ENCODE measurements at places on chromosomes 7 and 10.

GRCh38 chr10:91412354-91413087 is 2.4 kb downstream of the HECTD2 start:
- no peak for DNase-seq

DNA sequence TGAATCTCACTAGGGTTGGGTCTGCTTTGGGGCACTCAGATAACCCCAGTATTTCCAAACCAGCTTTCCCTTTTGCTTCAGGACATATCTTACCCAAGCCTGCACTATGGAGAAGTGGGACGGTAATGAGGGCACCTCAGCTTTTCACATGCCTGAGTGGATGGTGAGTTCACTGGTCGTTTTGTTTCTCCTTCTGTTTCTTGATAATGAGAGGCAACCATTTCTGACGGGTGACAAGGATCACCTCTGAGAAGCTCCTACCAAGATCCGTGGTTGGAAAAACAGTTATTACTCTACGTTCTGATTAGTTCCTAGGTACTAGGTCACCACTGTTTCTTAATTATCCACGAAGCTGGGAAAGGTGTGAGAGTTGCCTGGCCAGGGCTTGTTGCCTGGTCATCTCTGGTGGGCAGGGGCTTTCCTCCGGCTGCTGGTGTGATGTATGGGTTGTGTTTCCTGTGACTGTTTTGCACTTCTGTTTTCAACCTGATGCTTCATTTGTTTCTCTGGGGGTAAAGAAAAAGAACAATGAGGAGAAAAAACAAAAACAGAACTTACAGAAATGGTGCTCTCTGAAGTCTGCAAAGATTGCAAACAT is 65.7 kb upstream of the STRIP2 start:
- DNase-seq: peak; percentile 16

DNA sequence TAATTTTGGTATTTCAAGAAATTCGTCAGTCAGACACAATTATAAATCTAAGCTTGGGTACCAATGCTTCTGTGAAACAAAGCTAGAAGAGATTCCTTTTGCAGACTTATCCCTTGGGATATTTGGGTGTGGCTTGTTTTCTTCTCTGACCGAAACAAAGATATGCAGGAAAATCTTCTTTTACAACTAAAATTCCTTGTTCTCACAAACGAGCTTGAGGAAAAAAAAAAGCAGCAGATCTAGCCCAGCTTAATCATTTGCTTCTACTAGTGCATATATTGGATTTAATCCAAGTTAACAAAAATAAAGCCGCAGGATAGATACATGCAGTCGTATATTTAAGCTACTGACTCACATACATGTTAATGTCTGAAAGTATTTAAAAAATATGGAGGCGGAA is 104.2 kb downstream of the PRTFDC1 start:
- DNase-seq: no peak

DNA sequence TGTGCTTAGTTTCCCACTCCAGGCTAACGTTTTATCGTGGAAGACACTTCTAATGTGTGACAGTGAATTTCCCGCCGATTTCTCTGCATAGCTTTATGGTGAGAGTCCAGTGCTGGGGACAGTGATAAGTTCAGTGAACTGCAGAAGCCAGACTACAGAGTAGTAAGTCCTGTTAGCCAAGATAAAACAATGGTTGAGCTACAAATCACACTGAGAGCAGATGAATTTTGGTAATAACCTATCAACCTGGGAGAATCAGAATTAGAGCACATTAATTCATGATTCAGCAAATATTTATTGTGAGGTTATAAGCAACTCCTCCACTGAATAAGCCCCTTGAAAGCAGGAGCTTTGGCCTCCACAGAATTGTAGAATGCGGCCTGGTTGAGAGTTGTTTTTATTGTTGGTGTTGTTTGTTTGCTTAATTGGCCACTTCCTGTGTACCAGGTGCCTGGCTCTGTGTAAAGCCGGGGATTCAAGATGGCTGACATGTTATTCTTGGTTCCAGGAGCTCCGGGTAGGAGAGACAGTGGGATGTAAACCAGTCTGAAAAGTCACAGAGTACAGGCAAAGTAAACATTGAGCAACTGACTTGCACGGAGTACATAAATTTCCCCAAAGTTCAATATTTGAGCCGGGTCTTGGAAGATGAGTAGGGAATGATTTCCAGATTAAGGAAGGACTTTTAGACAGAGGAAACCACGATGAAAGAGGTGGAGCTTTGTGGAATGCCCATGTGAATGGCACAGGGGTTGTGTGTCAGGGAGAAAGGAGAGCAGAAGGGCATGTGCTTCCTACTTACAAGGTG is 112.7 kb downstream of the SNX10 start:
- no peak for DNase-seq

DNA sequence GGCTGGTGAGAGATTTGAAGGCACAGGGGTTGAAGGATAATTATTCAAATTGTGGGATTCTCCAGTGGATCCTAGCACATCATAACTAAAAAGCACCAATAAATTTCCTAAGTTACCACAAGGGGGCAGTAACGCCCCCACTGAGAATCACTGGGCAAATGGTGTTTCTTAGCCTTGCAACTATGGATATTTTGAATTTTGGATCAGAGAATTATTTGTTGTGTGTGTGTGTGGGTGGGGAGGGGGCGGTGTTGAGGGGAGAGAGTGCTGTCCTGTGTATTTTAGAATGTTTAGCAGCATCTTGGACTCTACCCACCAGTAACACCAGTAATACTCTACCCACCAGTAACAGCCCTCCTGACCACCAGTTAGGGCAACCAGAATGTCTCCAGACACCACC is 63.3 kb upstream of the PRKG1 start:
- no peak for DNase-seq

DNA sequence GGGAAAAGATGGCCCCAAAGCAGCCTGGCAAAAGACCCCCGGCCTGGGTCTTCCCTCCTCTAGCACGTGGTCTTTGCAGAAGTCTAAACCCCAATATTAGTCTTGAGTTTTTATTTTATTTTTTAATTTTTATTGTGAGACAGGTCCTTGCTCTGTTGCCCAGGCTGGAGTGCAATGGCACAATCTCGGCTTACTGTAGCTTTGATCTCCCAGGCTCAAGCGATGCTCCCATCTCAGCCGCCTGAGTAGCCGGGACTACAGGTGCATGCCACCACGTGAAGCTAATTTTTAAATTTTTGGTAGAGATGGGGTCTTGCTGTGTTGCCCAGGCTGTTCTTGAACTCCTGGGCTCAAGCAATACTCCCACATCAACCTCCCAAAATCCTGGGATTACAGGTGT is 40.3 kb upstream of the MXI1 start:
- no peak for DNase-seq

- no peak for DNase-seq
Observed at GRCh38 chr10:108911814-108912541, 1011.3 kb downstream of the XPNPEP1 start.

GRCh38 chr7:27201580-27202017 is 1.7 kb upstream of the HOXA13 start:
- DNase-seq: no peak

GRCh38 chr10:104300736-104301292 is 31.8 kb downstream of the GSTO2 start:
- DNase-seq: no peak

- DNase-seq: no peak
Observed at GRCh38 chr7:66088861-66089838, 13.5 kb downstream of the ASL start.

GRCh38 chr7:151917791-151918509 is 38.3 kb upstream of the GALNTL5 start:
- DNase-seq: no peak

DNA sequence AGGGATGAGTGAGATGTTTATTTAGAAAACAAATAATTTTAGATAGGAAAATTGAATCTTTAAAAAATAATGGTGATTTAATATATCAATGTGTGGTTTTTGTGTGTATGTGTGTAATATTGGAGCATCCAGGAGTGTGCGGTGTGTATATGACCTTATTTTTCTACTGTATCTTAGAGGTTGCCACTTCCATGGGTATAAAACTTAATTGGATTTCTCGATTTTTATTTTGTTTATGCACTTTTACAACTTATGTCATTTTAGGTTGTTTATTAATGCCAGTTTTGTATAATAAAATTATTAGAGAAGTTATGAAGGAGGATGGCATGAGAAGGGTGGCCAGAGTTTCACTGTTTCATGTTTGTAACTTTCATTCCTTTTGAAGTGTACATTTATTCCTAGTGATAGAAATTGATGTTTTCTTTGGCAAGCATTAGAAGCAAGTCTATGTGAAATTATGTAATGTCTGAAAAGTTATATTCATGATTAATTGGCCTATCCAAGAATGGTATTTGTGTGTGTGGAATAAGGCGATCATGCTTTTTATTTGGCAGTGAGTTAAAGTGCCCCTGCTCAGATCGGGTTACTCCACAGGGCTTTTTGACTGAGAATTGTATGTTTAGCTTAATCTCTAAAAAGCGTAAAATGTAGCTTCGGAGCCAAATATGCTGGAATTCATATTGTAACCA is 110.3 kb downstream of the KAT6B start:
- DNase-seq: no peak

DNA sequence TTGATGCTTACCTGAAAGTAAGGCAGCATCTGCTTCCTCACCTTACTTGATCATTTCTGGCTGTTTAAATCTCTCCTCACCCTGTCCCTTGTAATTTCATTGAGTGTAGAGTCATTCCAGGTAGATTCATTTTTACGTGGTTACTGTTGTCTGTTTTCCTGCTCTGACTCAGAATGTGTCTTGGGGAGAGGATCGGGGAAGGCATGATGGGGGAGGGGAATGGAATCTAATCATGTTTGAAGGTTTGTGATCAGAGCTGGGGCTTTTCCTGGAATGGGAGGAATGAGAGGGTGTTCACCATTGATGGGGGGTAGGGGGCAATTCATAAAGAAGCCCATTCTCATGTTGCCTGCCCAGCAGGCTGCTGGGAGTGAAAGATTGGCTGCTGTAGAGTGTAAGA is 18.7 kb downstream of the SEC24C start:
- no peak for DNase-seq

- peak; percentile 2 for DNase-seq
Observed at GRCh38 chr10:42637648-42638054, 719 bp downstream of the ZNF33B start.

DNA sequence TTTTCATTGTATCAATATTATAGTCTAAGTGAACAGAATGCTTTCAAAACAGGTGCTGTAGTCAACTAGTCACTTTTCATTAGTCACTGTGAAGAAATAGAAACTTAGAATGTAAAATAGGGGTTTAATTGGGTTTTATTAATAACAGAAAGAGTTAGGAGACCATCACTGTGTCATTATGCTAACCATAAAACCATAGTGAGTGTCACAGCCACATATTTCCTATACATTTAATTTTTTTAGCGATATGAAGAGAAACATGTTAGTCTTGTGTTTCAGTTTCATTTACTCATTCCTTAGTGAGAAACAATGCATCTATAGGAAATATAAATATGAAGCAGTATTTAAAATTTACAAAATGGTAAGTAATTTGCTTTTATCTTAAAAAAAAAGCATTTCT is 22.2 kb downstream of the SPAG6 start:
- no peak for DNase-seq

GRCh38 chr10:131400513-131400912 is 89.0 kb upstream of the TCERG1L start:
- no peak for DNase-seq

GRCh38 chr7:113487925-113488731 is 369.8 kb upstream of the SMIM30 start:
- DNase-seq: no peak

DNA sequence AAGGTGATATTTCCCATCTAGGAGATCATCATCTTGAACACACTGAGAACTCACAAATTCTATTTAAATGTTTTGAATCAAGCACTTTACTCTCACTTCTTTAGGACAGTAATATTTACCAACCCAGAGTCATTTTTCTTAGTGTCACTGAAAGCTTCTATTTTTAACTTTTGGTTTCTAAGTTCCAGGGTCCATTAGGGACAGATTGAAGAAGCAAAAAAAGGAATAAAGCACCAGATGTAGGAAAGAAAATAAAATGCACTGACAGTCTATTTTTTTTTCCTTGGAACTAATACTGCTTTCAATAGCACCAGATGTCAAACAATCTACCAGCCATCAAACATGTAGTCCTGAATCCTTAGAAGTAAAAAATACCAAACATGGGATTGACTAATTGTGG is 526.7 kb upstream of the LRRN3 start:
- no peak for DNase-seq

GRCh38 chr7:5450549-5451327 is 27.1 kb upstream of the TNRC18 start:
- no peak for DNase-seq

GRCh38 chr7:20896996-20897395 is 110.3 kb upstream of the SP8 start:
- DNase-seq: no peak

DNA sequence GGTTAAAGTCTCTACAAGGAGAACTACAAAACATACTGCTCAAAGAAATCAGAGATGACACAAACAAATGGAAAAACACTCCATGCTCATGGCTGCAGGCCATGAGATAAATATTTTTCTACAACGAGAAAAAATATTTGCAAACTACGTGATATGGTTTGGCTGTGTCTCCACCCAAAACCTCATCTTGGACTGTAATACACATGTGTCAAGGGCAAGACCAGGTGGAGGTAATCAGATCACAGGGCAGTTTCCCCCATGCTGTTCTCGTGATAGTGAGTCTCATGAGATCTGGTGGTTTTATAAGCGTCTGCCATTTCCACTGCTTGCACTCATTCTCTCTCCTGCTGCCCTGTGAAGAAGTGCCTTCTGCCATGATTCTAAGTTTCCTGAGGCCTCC is 57.8 kb downstream of the COA1 start:
- DNase-seq: no peak

- no peak for DNase-seq
Observed at GRCh38 chr10:29443745-29444523, 155.1 kb downstream of the LYZL1 start.

GRCh38 chr7:156192921-156193320 is 380.7 kb upstream of the SHH start:
- no peak for DNase-seq

- no peak for DNase-seq
Observed at GRCh38 chr10:109417803-109418202, 505.5 kb downstream of the XPNPEP1 start.

Measured in stimulated activated CD4-positive, alpha-beta T cell treated with anti-CD3 and anti-CD28 coated beads, Interleukin-1b, Interleukin-23, amount 100 ng/mL, for 48 hours (primary cell).